ENCODE measurements at places on chromosomes 4 and X. TPM values are rescaled to one million over a fixed set of nuclear protein-coding genes. Genes with fewer than 3 reads are reported as not detected.

Gene YIPF7
- not detected for total RNA-seq

Gene ZDHHC9
- 7.7 TPM for total RNA-seq

Gene FRMD7
- total RNA-seq, result not detected

Gene HSFX1
- total RNA-seq, result 0.29 TPM

Gene NCAPG
- 98.5 TPM for total RNA-seq

Gene MUC7
- not detected for total RNA-seq

Gene MAP7D2
- 0.03 TPM for total RNA-seq

Gene LRP2BP
- 0.24 TPM for total RNA-seq

Gene EDA2R
- total RNA-seq, result 2.7 TPM

Gene GABRQ
- not detected for total RNA-seq

Gene VSIG1
- total RNA-seq, result not detected

Gene GPR119
- not detected for total RNA-seq

Gene SYTL5
- 66.9 TPM for total RNA-seq

Gene MAOB
- total RNA-seq, result 0.08 TPM

Gene MAGEA2B
- total RNA-seq, result 45.3 TPM

Gene OTUD4
- total RNA-seq, result 12.1 TPM

Gene BBS12
- 1.5 TPM for total RNA-seq

Gene POU3F4
- not detected for total RNA-seq

Gene GPRASP2
- 3.5 TPM for total RNA-seq

Gene MFSD8
- 8.3 TPM for total RNA-seq

Gene FAM120C
- 18.8 TPM for total RNA-seq

Gene SYNPO2
- total RNA-seq, result 0.30 TPM

Gene NDP
- not detected for total RNA-seq

Gene SPIN4
- 6.6 TPM for total RNA-seq

Gene CXCL8
- 34.0 TPM for total RNA-seq

Gene RAI2
- total RNA-seq, result not detected

Gene PAK3
- 0.38 TPM for total RNA-seq

Gene PHEX
- 2.4 TPM for total RNA-seq

Gene CFAP47
- 0.08 TPM for total RNA-seq

Gene PCDH7
- 3.5 TPM for total RNA-seq

Gene COL25A1
- total RNA-seq, result not detected

Gene COQ2
- 13.5 TPM for total RNA-seq

Gene SLC9A6
- total RNA-seq, result 5.2 TPM

Gene NUP62CL
- not detected for total RNA-seq

Gene DCAF4L1
- total RNA-seq, result 1.1 TPM

Gene DNAAF6
- not detected for total RNA-seq

Gene CXorf49B
- total RNA-seq, result not detected

Gene AMBN
- total RNA-seq, result not detected

Gene CENPVL2
- not detected for total RNA-seq

Gene ARSJ
- 16.6 TPM for total RNA-seq

Gene DTHD1
- not detected for total RNA-seq

Gene DIPK2B
- not detected for total RNA-seq

Gene IL2RG
- total RNA-seq, result not detected

Gene SPANXB1
- 280 TPM for total RNA-seq

Gene DKK2
- total RNA-seq, result 0.49 TPM

Gene RHOXF1
- total RNA-seq, result not detected

Gene REPS2
- total RNA-seq, result 0.56 TPM

Gene GPC4
- total RNA-seq, result 0.30 TPM

Gene HAND2
- total RNA-seq, result 6.6 TPM

Gene BRS3
- total RNA-seq, result not detected

Gene FSTL5
- 0.41 TPM for total RNA-seq

Gene ZIC3
- total RNA-seq, result 0.23 TPM

Gene CCDC160
- total RNA-seq, result 0.08 TPM

Gene STPG2
- not detected for total RNA-seq

Gene CT45A5
- 135 TPM for total RNA-seq

Gene FRMPD4
- total RNA-seq, result 0.79 TPM

Gene RGN
- total RNA-seq, result 0.19 TPM

Gene CFAP299
- total RNA-seq, result not detected

Gene ASB12
- not detected for total RNA-seq
